SJSA1 (cell line): ENCODE measurements at places on chromosomes 11 and 22.
A peak's percentile ranks its signal among the peaks of the same experiment; 100 is the strongest.

GRCh38 chr11:131408025-131408640 lies 37.7 kb downstream of the NTM start:
- DNase-seq: no peak

DNA sequence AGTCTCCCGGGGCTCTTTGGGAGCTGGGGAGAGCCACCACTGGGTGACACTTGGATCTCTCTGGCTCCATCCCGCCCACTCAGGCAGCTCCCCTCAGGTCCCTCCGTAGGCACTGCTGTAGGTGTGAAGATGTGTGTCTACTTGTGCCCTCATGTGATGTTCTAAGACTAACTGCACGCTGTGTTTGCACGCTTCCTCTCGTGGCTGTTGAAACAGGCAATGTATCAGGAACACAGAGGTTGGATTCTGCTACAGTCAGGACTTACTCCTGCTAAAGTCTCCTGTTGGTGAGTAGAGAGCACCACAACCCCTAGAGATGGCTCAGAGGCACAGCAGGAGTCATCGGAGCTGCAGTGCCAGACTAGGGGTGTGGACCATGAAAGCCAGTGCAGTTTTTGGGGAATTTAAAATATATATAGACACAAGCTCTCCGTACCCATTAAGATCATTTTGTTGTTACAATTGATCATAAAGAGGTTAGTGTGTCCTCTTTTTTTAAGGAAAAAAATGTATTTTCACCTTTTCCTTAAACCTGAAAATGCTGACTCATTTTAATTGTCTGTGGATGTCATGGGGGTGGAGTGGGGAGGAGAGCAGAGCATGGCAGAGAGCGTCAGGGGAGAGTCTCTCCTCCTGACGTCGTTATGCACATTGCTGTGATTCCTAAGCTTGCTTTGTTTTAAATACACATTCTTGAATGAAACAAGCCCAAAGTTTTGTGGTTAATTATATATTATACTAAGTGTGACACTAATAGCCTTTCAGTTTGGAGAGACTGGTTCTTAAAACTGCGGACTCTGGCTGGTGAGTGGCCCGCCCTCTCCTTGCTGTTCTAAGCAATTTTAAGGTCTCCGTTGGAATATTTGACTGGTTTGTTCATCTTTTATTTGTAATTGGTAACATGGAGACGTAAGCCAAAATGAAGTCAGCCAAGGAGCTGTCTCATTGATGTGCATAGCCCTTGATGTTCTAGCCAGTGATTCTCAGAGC lies 16.2 kb upstream of the CTTN start:
- peak; percentile 91 for DNase-seq

- DNase-seq: no peak
Measured at GRCh38 chr11:134429106-134429505, 17.1 kb upstream of the B3GAT1 start.

DNA sequence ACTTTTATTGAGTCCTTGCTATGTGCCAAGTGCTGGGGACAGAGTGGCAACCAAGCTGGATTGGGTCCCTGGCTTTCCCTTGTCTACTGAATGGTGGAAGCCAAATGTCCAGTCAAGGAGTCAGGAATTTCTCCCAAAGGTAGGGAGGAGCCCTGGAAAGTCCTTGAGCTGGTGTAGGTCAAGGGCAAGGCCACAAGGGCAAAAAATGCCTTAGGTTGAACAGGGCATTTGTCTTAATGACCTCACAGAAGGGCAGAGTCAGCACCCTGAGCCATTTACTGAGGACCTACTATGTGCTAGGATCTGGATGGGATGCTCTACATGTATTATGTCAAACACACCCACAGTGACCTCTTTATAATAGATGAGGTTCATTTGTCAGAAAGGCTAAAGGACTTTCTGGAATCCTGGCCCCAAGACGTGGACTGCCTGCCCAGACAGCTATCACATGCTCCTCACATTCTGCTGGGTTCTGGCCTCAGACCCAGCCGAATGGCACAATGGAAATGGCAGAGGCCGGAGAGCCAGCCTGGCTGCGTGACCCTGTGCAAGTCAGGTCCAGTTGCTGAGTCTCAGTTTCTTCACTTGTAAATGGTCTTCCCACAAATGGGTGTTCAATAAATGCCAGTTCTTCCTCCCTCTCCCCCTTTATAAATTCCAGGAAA lies 17.7 kb downstream of the MOGAT2 start:
- no peak for DNase-seq

- DNase-seq: peak; percentile 61
Measured at GRCh38 chr11:9001736-9002135, 2.1 kb downstream of the NRIP3 start.

DNA sequence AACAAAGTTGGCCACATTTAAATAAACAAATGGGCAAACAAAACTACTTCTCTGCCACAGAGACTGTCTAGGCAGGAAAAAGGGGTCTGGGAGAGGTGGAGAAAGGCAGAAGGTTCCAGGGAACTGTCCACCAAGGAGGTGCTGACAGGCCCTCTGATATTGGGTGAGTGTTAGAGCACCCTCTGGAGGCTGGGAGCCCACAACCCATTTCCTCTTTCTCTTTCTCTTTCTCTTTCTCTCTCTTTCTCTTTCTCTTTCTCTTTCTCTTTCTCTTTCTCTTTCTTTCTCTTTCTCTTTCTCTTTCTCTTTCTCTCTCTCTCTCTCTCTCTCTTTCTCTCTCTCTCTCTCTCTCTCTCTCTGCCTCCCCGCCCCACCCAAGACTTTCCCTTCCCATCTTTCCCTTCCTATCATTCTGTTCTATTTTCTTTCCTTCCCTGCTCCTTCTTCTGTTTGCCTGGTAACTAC lies 912.8 kb downstream of the DLG2 start:
- peak; percentile 36 for DNase-seq

DNA sequence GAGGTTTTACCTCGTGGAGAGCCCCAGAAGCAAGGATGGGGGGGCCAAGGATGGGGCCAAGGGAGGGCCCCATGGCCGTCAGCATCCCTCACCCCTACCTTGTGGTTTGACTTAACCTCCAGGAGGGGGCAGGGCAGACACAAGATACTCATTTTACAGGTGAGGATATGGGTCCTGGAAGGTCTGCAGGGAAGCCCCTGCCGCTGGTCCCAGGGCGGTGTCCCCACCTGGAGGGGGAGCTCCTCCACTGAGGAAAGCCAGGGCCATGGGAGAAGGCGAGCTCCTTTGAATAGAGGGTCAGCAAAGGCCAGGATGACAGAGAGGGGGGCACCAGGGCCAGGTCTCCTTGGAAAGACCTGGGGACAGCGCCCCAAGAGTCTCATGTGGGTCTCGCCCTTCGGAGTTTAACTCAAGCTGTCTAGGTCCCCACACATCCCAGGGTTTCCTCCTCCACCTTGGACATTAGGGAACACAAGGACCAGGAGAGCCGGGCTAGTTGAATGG lies 5.9 kb upstream of the ADORA2A start:
- no peak for DNase-seq

GRCh38 chr11:95466416-95466815 lies 235.4 kb upstream of the SESN3 start:
- no peak for DNase-seq

DNA sequence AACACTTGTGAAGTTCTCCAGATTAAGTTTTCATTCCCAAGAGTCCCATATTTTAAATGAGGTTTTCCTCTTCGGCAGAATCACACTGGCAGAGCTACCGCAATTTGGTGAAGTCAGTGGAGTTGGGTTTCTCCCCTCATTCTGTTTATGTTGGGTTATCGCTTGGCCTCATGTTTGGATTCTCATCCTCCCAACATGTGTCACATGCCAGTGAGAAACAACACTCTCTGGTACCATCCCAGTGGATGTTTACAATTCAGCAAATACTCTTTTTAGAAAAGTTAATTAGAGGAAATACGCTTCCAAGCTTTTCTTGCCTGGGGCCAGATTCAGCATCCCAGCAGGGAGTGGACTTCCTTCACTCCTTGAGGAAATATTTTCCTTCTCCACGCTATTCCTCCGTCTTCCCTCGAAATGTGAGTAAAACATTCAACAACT lies 2.1 kb downstream of the PAMR1 start:
- peak; percentile 60 for DNase-seq

DNA sequence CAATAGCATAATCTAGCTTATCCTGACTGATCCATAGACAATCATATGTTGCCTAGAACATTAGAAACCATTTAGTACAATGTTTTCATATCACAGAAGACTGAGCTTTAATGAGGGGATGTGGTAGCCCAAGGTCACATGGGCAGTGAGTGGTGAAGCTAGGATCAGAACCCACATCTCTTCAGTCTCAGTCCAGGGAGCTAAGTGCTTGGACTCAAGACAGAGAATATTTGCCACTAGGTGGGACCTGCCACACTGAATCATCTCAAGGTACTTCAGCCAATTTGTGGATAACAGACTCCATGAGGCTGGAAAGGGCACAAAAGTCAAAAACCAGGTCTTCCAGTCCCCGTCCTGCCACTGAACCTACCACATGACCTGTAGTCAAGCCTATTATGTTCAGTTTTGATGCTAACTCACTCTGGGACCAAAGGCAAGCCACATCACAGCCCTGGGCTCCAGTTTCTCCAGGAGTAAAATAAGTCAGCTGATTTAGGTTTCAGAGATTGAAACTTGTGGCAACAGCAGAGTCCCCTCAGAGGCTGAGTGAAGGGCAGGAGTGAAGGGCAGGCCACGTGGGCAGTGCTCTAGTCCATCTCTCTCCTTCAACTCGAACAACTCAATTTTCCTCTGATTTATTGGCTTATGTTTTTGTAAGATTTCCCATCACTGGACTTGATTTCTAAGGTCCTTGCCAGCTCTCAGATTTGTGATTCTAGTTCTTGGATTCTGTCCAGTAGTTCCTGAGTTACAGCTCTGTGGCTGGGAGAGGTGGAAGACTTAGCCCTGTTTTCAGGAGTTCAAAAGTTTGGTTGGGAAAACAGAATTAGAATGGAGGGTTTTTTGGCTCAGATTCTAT lies 84.6 kb upstream of the PHOX2A start:
- DNase-seq: no peak

DNA sequence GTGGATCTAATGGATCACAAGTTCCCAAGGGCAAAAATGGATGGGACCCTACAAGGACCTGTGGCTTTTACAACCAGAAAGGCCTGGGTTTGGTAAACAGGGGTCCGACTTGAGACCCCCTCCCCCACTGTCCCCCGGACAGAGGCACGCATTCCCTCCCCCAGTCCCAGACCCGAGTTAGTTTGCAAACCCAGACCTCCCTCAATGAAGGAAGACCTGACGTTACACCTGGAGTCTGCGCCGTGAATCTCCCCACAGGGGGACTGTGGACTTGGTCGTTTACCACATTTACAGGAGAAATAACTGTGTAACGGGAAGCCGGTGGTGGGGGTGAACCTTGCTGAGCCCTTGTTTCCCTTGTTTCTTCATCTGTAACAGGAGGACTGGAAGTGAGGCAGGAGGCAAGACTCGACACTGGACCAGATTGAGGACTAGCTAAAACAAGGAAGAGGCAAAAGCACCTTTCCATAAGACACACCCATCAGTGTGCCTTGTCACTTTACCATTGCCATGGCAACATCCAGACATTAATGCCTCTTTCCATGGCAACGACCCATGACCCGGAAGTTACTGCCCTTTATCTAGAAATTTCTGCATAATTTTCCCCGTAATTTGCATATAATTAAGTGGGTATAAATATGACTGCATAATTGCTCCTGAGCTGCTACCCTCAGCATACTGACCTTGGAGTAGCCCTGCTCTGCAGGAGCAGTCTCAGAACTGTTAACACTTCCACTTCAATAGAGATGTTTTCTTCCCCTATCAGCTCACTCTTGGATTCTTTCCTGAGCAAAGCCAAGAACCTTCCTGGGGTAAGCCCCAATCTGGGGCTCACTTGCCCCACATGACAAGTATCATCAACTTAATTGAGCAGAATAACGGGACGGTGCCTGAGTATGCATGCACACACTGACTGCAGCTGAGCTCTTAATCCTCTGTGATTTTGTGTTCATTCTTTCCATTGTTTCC lies 25.4 kb downstream of the PDGFB start:
- DNase-seq: no peak

DNA sequence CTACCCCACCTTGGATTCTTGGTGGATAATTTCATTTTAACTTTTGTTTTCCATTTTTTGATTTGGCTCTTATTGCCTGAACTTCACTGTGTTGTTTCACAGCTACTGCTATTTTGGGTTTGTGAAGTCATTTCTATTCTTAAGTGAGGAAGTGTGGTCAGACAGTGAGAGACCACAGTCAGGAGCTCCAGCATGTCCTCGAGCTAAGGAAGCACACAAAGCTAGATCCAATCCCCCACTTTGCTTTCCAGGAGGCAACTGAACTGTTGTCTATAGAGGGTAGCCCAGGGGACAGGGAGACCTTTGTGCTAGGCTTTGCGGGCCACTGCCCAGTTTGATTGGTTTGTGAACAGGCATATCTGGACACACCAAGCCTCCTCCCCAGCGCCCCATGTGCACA lies 251.8 kb upstream of the KIRREL3 start:
- DNase-seq: no peak

- no peak for DNase-seq
Measured at GRCh38 chr11:120089036-120090001, 48.6 kb downstream of the TRIM29 start.
